Karpas-422 (cell line): ENCODE measurements at places on chromosomes 13 and 19.
A peak's percentile ranks its signal among the peaks of the same experiment; 100 is the strongest.

DNA sequence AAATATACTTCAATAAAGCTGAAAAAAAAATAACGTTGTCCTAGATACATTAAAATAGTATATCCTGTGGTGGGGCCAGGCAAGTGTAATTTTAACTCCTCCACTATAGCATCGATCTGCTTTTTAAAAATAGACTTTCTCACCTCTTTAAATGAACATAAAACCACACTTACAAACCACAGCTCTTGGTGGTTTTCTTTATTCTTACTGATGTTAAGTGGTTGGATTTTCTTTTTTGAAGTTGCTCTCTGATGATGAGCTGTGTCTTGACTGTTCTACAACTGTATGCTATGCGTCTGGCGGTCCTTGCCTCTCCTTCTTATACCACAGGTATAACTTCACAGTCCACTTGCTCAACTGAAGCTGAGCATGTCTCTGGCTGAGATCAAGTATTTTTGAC lies 721.5 kb upstream of the KLHL1 start:
- DNase-seq = no peak

DNA sequence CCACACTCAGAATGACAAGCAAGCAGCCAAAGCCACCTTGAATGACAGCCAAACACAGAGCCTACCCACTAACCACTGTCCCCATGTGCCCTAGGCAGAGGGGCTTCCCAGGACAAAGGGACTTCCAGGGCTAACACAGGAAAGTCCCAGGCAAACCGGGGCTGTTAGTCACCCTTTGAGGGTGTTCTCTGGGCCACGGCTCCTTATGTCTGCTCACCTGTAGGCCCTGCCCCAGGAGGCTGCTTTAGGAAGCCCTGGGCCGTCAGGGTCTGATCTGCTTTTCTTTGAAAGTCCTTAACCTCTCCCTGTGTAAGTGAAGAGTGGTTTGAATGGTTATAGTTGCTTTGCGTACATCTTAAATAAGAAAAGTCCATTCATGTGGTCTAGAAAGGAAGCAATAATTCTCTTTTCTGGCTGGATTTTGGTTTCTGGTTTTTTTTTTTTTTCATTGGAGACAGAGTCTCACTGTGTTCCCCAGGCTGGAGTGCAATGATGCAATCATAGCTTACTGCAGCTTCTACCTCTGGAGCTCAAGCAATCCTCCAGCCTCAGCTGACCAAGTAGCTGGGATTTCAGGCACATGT lies 161.4 kb downstream of the EFNB2 start:
- no peak for DNase-seq

DNA sequence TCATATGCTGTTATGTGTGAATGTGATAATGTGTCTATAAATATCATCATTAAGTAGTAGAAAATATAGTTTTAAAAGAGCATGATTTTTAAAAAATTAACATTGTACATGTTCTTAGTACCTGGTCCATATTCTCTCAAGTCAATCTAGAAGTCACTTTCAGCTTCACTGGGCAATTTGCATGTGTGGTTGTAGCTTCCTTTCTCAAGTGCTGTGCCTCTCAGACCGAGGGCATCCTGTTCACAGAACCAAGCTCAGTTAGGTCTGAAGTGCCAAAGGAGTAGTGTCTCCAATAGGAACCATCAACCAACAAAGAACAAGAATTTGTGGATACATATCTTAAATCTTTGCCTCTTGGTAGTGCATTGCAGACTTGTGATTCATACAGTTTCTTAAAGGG lies 541.8 kb upstream of the SLC10A2 start:
- no peak for DNase-seq

GRCh38 chr13:66519259-66519658 lies 710.9 kb downstream of the PCDH9 start:
- DNase-seq = no peak

DNA sequence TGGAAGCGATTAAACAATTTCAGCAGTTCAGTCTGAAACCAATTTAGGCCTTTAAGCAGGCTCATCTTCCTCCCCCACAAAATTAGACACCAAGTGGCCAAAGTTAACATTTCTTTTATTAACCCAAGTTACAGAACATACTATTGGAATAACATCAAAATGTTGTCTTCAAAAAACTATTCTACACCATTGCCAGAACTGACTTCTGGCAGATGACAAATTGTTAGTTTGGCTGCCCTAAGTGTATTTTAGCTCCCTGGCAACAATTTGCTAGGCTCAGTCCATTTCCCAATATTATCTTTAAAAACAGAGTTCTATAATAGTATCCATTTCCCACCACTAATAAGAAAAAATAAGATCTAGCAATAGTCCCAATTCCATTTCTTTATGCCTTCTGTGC lies 107.8 kb downstream of the SGCG start:
- no peak for DNase-seq

DNA sequence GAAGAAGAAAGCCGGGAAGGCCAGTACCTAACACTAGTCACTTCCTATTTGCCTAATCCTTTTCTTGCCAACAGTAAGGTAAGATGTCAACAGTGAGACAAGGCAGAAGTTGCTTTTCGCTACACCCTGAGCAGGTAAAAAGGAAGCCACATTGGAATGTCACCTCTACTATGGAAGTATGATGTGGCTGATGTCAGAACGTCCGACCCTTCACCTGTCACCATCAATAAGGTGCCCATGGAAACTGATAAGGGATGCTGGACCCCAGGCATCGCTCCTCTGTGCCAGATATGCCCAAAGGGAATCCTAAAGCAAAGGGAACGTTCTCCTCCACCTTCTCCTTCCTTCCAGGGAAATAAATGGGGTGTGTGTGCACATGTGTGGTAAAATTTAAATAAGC lies 34.3 kb downstream of the COL4A1 start:
- DNase-seq = no peak

- peak; percentile 40 for DNase-seq
Observed at GRCh38 chr19:54888239-54888638, 14.2 kb downstream of the FCAR start.

DNA sequence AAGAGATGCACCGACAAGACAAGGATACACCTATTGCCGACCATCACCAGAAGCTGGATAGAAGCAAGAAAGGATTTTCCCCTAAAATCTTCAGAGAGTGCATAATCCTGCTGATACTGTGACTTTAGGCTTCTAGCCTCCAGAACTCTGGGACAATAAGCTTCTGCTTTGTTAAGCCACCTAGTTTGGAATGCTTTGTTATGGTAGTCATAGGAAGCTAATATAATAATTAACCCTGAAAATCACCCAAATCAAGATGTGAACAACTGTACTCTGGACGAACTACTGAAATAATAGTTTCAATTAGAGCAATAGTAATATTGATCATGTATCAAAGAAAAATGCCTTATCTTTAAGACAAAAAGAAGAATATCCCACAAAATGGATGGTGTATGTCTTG lies 524.6 kb downstream of the EFNB2 start:
- no peak for DNase-seq

- peak; percentile 91 for DNase-seq
Observed at GRCh38 chr19:2266183-2266993, 10.2 kb upstream of the JSRP1 start.

- no peak for DNase-seq
Observed at GRCh38 chr13:37601648-37602440, 3.3 kb upstream of the POSTN start.

GRCh38 chr19:45774765-45775164 lies 5.7 kb upstream of the SIX5 start:
- DNase-seq = no peak

DNA sequence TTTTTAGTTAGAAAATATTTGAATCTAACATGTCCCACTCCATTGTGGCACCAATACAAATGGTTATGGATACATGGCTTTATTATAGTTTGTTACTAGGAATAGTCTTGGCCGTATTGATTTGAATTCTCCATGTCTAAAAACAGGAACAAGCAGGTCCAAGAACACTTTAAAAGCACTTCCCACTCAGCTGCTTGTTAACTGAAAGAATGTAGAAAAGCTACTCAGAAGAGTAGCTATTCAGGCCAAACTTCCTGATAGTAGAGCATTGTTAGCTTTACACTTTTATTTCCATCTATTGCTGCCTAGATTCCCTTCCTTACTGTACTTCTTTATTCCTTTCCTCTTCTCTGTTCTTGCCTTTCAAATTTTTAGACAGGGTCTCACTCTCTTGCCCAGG lies 6.9 kb downstream of the PIBF1 start:
- no peak for DNase-seq

DNA sequence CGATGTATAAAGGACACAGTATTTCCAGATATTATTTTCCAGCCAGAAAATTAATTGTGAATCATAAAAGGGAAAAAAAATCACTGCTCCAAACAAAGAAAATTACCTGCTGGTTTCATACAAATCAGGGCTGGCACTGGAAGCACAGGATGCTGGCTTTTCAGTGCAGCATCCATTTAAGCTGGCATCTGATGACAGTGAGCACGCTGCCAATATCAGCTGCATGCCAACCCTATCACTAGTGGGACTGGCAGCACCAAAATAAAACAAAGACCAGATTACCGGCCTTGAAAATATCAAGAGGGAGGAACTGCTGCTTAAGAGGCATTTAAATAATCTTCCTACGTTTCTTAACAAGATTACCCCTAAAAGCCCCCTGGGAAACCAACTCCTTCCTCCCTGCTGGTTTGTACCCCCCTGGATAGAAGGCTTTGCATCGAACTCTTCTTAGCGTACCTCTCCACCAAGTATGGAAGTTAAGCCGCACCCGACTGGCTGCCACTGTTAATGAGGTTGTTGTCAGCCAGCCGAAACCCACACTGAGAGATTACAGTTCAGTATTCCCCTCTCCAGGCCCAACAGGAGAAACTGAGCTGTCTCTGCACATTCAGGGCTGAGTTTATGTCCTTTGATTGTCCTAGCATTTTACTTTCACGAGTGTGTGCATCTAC lies 257.8 kb downstream of the EFNB2 start:
- DNase-seq = no peak

DNA sequence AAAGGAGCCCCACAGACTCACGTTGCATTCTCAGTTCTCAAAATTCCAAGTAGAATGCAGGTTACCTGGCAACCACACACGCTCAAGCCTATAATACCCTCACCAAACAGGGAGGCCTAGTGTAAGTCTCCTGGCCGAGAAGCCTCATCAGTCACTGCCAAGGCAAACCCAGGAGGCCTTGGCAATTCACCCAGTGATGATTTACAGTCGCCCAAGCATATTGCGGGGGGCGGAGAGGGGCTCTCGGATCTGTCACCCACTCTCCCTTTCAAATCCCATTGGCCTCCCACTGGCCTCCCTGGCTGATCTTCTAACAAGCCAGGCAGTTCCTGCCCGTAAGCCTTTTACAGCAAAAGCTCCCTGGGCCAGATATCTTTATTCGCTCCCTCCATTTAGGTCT lies 1.1 kb downstream of the AKAP8L start:
- no peak for DNase-seq

- peak; percentile 82 for DNase-seq
Observed at GRCh38 chr19:45768655-45768983, 433 bp downstream of the SIX5 start.

- no peak for DNase-seq
Observed at GRCh38 chr19:10642473-10643171, 11.5 kb upstream of the ILF3 start.

DNA sequence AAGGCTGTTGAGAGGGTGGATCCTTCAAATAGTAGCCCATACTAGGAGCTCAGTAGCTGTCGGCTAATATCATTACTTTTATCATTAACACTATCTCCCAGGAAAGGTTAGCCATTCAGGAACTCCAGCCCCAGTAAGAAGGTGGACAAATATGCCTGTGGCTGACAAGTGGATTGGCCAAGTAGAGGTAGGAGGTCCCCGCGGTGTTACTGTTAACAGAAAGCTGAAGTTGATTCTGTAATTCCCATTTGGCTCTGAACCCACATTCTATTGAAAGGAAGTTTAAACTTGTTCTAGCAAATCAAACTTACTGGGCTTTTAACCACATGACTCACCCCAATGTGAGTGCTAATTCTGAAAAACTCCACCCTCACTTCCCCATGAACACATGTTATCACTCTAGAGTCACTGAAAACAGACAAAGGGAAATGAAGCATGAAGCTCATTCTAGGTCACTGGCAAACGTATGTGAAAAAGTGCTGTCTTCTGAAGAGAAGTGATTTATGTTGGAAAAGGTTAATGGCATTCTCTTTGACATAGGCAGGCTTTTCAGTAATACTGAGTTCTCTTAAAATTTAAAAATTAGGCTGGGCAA lies 273.5 kb downstream of the FGF14 start:
- DNase-seq = no peak

DNA sequence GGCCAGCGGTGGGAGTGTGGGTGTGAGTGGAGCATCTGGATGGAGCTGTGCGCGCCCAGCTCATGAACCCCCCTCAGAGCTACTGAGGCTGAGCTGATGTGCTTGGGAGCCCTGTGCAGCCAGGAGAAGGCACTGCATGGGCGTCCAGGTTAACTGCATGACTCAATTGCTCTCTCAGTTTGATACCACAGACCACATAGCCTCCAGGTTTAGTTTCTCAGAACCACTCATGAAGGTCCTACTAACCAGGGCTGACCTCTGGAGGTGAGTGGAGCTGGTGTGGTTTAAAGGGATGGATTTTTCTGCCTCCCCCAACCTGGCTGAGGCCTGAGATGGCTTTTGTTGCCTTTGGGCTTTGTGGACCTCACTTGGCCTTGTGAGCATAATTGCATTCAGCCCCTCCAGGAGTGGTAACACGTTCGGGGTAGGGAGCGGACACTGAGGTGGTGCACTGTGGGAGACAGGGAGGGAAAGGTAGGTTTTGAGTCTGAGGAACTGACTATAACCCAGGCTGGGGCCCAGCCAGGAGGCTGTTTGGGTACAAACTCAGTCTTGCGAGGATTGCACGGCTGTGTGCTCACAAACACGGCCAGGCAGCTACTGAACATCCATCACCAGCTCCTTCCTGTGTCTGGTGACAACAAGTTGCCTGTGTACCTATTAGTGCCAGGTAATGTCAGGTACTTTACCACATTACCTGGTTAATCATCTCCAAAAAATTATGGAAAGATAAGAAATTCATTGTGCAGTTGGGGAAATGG lies 97.5 kb downstream of the RGCC start:
- no peak for DNase-seq

GRCh38 chr19:14381689-14382474 lies 638 bp downstream of the ADGRE5 start:
- no peak for DNase-seq

DNA sequence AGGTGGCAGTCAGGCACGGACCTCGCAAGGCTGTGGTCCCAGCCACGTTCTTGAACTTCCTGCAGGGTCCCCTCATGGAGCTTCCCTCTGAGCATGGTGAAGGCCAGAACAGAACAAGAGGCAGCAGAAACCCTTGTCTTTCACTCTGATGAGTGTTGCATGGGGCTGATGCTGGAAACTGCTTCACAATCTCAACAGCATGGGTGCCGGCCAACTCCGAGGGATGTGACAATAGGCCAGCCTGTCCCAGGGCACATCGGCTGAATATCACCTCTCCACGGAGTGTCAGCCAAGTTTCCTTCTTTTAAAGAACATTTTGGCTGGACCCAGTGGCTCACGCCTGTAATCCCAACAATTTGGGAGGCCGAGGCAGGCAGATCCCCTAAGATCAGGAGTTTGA lies 173.9 kb downstream of the FOXO1 start:
- no peak for DNase-seq
